ENCODE measurements at places on chromosomes 1 and 21. TPM values are rescaled to one million over a fixed set of nuclear protein-coding genes. Genes with fewer than 3 reads are reported as not detected.

ICOSLG gene
- total RNA-seq = 10.2 TPM

DNA sequence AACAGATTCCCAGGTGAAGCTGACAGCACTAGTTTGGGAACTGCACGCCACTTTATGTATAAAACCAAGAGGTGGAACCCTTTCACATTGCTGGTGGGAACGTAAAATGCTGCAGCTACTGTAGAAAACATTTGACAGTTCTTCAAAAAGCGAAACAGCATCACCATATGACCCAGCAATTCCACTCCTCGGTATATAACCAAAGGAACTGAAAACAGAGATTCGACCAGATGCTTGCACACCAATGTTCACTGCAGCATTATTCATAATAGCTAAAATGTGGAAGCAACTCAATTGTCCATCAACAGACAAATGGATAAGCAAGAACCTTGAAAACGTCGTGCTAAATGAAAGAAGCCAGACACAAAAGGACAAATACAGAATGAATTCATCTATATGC, 17.5 kb downstream of the RSPH1 start:
- H3K4me1 ChIP-seq = peaks cover 9% of the 10 kb centered on the region
- H3K27ac ChIP-seq = no peak overlapping the region
- H3K4me3 ChIP-seq = no peak overlapping the region

DNA sequence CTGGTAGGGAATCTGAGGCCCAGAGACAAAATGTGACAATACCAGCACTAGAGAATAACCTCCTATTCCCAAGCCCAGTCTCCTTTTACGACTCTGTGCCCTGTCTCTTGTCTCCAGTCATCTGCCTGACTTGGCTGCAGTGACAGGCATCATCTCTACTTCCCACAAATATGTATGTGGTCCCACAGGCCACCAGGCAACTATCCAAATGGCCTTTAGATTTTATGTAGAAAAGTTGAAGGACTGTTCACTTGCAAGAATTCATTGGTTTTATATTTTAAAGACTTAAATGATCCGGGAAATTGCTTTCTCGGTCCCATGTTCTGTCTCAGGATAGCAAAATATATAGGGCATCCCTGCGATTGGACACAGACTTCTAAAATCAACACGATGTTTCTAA, 11.6 kb downstream of the KRTAP24-1 start:
- DNase-seq = no peak
- no peaks in the 10 kb centered on the region for H3K27me3 ChIP-seq
- H3K36me3 ChIP-seq = no peaks in the 10 kb centered on the region
- H3K27ac ChIP-seq = no peak overlapping the region
- H3K4me1 ChIP-seq = no peaks in the 10 kb centered on the region
- no peak overlapping the region for H3K4me3 ChIP-seq

DNA sequence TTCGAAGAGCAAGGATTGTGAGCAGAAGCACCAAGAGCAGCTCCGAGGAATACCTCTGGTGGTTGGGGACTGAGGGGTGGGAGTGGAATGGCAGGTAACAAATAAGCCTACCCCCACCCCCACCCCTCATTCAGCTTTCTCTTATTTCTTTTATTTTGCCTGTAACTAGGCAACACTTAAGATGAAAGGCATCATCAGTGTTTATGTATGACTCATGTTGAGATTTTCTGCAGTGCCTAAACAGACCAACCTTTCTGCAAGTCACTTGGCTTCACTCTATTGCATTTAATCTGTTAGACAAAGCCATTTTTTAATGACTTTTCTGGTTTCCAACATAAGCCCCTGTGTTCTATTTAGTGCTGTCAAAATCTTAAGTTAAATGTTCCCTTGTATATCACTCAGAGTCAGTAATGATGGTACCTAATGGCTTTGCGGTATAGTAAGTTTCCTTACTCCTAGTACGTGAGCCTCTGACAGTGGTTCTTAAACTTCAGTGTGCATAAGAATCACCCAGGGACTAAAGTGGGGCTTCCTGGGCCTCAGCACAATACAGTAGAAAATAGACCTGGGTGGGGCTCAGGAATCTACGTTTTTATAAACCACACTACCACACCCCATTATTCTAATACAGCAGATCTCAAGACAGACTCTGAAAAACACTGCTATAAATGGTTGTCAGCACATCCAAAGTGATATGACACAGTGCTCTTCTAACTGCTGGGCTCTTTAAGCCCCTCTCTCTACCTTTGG, 19.9 kb downstream of the CASQ2 start:
- H3K27me3 ChIP-seq = no peaks in the 10 kb centered on the region
- DNase-seq = no peak
- H3K27ac ChIP-seq = no peak overlapping the region

GRCh38 chr1:89198491-89199072, at the start of gene GBP4:
Gene GBP4, minus strand, starts transcription at chr1:89198942. Its CDS starts 108 bp downstream, at chr1:89198834.
- no peak for DNase-seq

OVAAL gene
- total RNA-seq = not detected

DNA sequence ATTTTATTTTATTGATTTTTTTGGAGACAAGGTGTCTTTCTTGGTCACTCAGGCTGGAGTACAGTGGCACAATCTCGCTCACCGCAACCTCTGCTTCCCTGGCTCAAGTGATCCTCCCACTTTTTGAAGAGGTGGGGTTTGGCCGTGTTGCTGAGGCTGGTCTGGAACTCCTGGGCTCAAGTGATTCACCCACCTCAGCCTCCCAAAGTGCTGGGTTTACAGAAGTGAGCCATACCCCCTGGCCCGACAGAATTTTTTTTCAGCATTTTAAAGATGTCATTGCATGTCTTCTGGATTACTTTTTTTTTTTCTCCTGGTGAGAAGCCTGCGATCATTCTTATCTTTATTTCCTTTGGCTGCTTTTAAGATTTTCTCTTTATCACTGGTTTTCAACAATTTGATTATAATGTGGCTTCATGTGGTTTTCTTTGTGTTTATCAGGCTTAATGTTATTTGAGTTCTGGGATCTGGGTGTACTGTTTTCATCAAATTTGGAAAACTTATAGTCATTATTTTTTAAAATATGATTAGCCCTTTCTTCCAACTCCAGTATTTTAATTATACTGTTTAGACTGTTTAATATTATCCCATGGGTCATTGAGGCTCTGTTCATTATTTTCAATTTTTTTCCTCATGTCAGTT, 23.1 kb upstream of the PTBP2 start:
- H3K27ac ChIP-seq = no peak overlapping the region
- no peaks in the 10 kb centered on the region for H3K27me3 ChIP-seq
- no peaks in the 10 kb centered on the region for H3K36me3 ChIP-seq
- no peak overlapping the region for H3K4me3 ChIP-seq
- H3K4me1 ChIP-seq = no peaks in the 10 kb centered on the region

DNA sequence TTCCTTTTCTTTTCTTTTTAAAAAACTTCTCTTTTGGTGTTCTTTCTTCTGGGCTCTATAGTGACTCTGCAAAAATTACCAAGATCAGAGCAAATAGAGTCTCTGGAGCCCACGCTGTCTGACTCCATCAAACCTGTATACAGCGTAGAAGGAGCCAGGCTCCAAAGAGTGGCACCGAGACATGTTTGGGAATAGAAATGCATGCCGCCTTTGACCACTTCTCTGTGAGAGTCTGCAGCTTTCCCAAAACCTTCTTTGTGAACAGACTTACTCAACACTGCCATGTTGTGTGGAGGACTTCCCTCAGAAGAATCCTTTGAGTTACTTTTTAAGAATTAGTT, 55.3 kb downstream of the GORAB start:
- no peak for DNase-seq
- no peaks in the 10 kb centered on the region for H3K36me3 ChIP-seq
- no peaks in the 10 kb centered on the region for H3K27me3 ChIP-seq
- H3K4me1 ChIP-seq = no peaks in the 10 kb centered on the region

S100A9 gene
- 271 TPM for total RNA-seq

- H3K27ac ChIP-seq = no peak overlapping the region
- no peaks in the 10 kb centered on the region for H3K36me3 ChIP-seq
- DNase-seq = no peak
- no peaks in the 10 kb centered on the region for H3K27me3 ChIP-seq
- H3K4me1 ChIP-seq = no peaks in the 10 kb centered on the region
Observed at GRCh38 chr1:44225761-44226160, 12.5 kb downstream of the DMAP1 start.

KRTAP25-1 gene
- not detected for total RNA-seq

DNA sequence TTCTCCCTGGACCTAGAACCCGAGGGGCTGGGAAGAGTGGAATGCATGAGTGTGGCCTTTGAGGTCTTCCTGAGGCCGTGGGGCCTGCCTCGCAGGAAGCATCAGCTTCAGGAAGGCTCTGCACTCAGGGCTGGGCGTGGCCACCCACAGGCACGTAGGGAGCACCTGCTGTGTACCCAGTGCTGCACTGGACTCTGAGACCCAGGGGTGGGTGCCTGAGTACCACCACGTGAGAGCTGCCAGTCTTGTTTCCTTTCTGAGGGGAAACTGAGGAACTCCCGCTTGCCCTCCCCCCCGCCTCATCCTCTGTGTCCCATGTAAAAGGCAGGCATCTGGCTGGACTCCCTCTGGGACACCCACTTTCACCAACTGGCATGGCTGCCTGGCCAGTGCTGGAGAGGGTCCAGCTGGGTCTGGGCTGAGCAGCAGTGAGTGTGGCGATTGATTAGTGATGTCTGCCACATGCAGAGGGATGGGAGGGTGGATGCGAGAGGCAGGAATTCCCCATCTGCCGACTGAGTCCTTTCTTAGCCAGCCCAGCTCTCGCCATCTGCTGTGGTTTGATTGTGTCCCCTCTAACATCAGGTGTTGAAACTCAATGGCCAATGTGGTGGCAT, 30.2 kb upstream of the TTC34 start:
- no peaks in the 10 kb centered on the region for H3K4me1 ChIP-seq
- no peak overlapping the region for H3K4me3 ChIP-seq

DNA sequence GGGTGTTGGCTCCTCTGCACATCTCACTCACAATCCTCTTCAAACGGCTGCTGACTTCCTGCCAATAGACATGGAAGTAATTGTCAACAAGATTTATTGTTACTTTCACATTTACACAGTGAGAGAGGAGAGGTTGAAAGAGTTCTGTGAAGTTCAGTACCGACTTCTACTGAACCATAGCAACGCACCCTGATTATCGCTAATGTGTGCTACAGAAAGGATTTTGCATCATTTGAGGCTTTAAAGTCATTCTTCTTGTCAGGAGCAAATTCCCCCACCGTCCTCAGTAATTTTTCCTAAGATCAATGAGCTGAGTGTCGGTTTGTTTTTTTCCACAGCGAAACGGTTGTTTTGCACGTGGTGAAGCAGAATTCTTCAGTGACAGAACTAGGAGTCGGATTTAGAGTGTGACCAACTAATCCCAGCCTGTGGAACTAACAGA, 361.0 kb downstream of the ADGRL2 start:
- H3K36me3 ChIP-seq = no peaks in the 10 kb centered on the region
- H3K27ac ChIP-seq = no peak overlapping the region
- no peaks in the 10 kb centered on the region for H3K27me3 ChIP-seq
- H3K4me1 ChIP-seq = no peaks in the 10 kb centered on the region
- H3K4me3 ChIP-seq = peak overlapping the region; percentile 53

HLX gene
- total RNA-seq = 8.2 TPM

- no peak overlapping the region for H3K27ac ChIP-seq
- no peak overlapping the region for H3K4me3 ChIP-seq
- no peak for DNase-seq
- peaks cover 5% of the 10 kb centered on the region for H3K36me3 ChIP-seq
Observed at GRCh38 chr1:74703386-74704182, 29.3 kb downstream of the CRYZ start.

DNA sequence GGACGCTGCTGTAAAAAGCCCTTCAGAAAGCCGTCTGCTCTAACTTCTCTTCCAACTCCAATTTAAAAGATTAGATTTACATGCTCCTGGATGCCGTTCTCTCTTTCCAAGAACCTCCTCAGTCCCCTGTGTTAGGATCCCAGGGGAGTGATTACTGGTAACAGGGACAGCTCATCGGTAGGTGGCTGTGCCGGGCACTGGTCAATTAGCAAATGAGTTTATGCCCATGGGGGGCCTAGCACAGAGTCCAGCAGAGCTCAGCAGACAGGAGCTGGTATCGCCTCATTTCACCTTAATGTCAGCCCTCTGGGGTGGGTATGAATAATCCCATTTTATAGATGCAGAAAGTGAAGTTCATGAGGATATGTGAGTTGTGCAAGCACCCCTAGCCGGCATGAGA, 191.9 kb downstream of the GRIK3 start:
- H3K27me3 ChIP-seq = no peaks in the 10 kb centered on the region
- no peak overlapping the region for H3K27ac ChIP-seq
- DNase-seq = peak; percentile 7
- H3K4me1 ChIP-seq = no peaks in the 10 kb centered on the region
- no peak overlapping the region for H3K4me3 ChIP-seq

GRCh38 chr1:234697741-234698140, 87.8 kb upstream of the IRF2BP2 start:
- no peaks in the 10 kb centered on the region for H3K36me3 ChIP-seq
- H3K4me1 ChIP-seq = peaks cover 8% of the 10 kb centered on the region
- no peak overlapping the region for H3K27ac ChIP-seq
- no peak overlapping the region for H3K4me3 ChIP-seq
- DNase-seq = no peak
- no peaks in the 10 kb centered on the region for H3K27me3 ChIP-seq

TNFAIP8L2 gene
- total RNA-seq = 6.3 TPM

GPR3 gene
- 0.38 TPM for total RNA-seq

GPR37L1 gene
- 0.13 TPM for total RNA-seq

- H3K36me3 ChIP-seq = no peaks in the 10 kb centered on the region
- DNase-seq = no peak
- H3K27ac ChIP-seq = no peak overlapping the region
Observed at GRCh38 chr1:113147073-113147625, 74.2 kb downstream of the LRIG2 start.

DNA sequence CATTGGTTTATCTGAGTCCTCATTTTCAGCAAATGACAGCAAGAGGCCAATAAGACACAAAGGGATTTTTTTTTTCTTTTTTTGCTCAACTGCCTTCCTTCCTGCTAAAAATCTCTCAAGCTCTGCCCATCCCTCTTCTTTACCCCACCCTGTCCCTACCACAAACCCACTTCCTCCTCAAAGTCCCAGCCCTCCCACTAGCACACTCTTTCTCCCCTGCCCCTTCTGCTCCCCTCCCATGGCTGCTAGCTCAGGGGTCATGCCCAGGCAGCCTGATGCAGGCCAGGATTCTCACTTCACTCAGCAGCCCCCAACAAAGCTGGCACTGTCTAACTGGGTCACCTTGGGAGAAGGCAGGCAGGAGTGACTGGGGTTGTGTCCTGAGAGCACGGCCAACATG, 28.8 kb upstream of the PPP2R5A start:
- no peaks in the 10 kb centered on the region for H3K4me1 ChIP-seq
- no peaks in the 10 kb centered on the region for H3K36me3 ChIP-seq
- DNase-seq = no peak
- H3K27me3 ChIP-seq = no peaks in the 10 kb centered on the region
- H3K27ac ChIP-seq = no peak overlapping the region

OR2M3 gene
- not detected for total RNA-seq

Data from kidney (tissue), 22 donors.